ENCODE measurements at places on chromosomes 1 and 21. TPM values are rescaled to one million over a fixed set of nuclear protein-coding genes. Genes with fewer than 3 reads are reported as not detected.

DNA sequence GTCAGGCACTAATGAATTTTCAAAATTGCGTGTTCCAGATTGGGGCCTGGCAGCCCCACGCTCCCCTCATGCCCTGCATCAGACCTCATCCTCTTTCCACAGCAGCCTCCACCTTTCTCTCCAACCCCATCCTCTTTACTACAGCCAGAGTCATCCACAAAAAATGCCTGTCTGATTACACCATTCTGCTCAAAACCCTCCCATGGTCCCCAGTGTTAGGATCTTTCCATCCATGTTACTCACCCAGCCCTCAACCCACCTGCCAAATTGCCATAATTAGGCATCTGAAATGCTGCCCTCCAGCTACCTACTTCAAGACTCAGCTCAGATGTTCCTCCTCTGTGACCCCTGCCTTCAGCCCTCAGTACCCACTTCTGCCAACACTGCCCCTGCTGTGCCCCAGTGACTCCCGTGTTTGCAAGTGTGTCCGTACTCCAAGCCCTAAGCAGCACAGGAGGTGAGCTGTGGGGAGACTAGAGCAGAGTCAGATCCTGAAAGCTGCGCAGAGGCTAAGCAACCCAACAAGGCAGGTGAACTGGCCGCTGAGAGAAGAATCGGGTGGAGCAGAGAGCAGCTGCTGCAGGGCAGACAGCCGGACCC is 715 bp upstream of the ARTN start:
- no peak for DNase-seq

- no peak for DNase-seq
Measured at GRCh38 chr1:36653850-36654249, 171.1 kb upstream of the CSF3R start.

DNA sequence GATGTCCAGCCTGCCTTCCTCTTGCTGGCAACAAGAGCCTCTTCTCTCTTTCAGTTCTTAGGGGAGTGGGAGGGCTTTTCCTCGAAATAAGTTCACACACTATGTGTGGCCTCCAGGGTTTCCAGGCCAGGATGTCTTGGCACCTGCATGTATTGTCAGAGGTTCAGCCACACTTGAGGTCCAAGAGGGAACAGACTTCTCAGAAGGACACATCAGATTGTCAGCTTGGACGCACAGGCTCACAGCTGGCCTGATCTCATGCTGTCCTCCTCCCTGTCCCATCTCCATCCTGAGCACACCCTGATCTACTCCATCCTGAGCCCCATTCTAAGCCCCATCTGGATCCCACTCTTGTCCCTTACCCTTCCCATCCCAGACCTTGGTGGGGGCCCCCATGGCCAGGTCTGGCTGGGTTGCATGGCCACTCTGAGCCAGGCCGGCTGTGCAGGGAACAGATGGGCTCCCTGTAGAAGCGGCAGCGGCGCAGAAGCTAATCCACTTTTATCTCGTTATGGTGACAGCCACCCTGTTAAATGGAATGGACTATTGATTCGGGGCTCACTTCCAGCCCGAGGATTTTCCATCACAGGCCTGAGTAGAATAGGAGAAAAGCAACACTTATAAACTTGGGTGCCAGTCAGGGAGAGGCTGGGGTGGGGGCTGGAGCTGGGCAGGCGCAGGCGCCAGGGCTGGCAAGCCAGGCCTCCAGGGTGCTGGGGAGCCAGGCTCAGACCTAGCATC is 85.1 kb upstream of the CSF3R start:
- no peak for DNase-seq

GRCh38 chr1:184953600-184954219 is 20.6 kb downstream of the NIBAN1 start:
- no peak for DNase-seq

DNA sequence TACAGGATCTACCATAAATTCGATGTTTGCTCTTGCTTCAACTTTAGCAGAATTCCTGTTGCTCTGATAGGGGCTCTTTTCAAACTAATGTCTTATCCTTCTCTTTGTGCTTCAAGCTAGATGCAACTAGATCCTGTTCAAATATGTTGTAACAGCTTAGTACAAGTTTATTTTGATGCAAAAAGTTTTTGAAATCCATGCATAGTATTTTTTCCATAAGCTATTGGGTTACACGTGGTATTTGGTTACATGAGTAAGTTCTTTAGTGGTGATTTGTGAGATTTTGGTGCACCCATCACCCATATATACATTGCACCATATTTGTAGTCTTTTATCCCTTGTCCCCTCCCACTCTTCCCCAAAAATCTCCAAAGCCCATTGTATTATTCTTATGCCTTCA is 907.7 kb downstream of the LTN1 start:
- DNase-seq: no peak

DNA sequence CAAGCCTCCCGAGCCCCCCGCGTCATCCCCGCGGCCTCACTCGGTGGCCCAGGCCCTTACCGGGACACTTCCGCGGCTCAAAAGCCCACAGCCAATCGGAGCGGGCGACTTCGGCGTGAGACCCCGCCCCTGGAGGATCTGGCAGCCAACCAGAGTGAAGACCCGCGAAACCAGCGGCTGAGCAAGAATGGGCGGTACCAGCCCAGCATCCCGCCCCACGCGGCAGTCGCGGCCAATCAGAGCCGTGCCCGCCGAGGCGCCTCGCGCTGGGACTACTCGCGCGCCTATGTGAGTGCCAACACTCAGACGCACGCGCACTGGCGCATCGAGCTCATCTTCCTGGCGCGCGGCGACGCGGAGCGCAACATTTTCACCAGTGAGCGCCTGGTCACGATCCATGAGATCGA is 22.5 kb downstream of the DISP3 start:
- DNase-seq: no peak

- no peak for DNase-seq
Measured at GRCh38 chr1:154614901-154615300, 6.9 kb upstream of the ADAR start.

DNA sequence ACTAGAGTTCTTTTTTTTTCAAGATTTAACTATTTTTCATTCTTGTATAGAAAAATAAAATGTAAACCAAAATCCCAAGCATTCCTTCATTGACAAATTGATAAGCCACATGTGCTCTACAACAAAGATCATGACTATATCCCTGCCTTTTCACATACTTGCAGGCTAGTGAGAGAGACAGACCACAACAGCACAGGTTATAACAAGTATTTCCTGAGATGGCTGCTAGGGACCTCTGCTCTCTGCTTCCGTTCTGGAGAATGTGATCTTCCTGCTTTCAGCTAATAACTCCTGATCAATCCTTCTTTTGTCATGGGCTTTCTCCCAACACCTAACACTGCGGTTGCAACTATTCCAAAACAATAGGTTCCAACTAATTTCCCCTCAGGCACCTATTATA is 14.0 kb upstream of the SPRR2F start:
- no peak for DNase-seq

DNA sequence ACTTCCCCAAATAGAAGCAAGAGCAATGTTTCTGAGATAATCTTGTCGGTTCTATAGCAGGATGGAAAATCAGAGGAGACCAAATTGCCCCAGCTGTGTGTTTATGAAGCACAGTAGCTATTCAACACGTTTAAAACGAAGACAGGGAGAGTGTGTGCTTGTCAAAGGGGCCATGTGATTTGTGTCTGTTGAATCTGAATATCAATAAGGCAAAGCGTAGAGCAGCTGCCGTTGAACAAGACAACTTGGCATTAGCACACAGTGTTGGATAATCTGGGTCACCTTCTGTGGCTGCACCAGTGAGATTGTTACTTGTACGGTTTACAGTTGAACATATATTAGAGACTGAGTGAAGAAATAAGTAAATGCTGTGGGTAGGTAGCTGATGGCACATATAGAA is 1.0 kb downstream of the CRB1 start:
- no peak for DNase-seq

GRCh38 chr1:34549199-34549598 is 205.6 kb upstream of the GJB5 start:
- no peak for DNase-seq

- no peak for DNase-seq
Measured at GRCh38 chr1:192639607-192640368, 3.8 kb downstream of the RGS13 start.

GRCh38 chr1:231985296-231986023 is 358.9 kb downstream of the DISC1 start:
- DNase-seq: no peak

DNA sequence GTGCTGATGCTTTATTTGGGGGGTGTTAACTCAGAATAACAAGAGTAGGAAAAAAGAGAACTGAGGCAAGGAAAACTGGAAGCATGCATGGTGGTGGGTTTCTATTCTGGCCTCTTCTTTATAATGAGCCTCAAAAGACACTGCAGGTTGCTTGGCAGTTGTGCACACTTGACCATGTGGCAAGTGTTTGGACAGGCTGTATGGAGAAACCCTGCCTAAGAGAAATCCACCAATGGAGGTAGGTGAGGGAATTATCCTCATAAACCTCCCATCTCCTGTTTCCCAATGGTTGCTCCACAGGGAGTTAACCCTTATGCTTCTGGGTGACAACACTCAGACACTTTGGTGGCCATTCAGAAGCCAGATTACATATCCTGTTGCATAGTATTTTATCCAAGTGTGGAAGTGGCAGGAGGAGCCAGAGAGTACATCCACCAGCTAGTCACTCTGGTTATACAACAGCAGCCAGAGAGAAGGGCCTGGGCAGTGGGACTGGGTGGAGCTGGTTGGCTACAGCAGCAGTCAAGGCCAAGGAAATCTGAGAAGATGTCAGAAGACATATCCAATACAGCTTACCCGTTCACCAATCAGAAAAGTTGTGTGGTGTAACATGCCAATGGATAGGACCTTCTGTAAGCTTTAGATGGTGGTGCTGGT is 16.4 kb upstream of the VASH2 start:
- DNase-seq: no peak

GRCh38 chr1:106846656-106847055 is 209.8 kb upstream of the PRMT6 start:
- no peak for DNase-seq

DNA sequence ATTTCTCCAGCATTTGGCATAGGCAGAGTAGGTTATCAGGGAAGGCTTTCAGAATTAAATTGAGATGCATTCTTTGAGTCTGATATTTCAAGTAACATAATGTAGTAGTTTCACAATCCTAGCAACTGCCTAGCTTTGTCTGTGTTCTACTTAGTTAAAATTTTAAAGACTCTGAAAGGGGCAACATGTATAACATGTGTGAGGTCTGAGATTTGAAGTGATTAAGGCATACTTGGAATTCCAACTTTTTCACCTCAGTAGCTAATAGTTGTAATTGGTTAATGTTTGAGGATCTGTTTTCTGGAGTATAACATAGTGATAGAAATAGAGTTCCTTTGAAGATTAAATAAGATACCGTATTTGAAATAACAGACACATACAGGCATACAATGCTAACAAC is 335.2 kb upstream of the BEND5 start:
- no peak for DNase-seq

GRCh38 chr1:57820356-57821095 is 396.7 kb upstream of the DAB1 start:
- no peak for DNase-seq

- DNase-seq: no peak
Measured at GRCh38 chr21:45484318-45484717, 57.9 kb downstream of the SLC19A1 start.

DNA sequence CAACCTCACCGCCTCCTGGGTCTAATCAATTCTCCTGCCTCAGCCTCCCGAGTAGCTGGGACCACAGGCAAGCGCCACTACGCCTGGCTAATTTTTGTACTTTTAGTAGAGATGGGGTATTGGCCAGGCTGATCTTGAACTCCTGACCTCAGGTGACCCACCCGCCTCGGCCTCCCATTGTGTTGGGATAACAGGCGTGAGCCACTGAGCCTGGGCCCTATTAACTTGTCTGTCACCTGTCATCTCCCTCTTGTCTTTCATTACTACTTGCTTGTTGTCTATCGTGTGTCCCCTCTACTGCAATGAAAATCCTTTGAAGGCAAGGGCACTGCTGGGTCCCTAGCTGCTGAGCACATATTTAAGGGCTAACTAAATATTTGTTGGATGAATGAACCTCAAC is 3.4 kb downstream of the UQCRHL start:
- no peak for DNase-seq

DNA sequence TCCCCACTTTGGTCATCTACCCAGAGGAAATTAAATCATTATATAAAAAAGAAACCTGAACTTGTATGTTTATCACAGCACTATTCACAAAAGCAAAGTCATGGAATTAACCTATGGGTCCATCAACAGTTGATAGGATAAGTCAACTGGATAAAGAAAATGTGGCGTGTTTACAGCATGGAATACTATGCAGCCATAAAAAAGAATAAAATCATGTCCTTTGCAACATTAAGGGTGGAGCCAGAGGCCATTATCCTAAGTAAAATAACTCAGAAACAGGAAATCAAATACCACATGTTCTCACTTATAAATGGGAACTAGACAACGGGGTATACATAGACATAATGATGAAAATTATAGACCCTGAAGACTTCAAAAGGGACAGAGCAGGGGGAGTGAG is 27.6 kb upstream of the KCNK1 start:
- DNase-seq: no peak

GRCh38 chr21:39010629-39011404 is 172.4 kb downstream of the PSMG1 start:
- DNase-seq: no peak

GRCh38 chr1:63322944-63323864 is 837 bp downstream of the FOXD3 start:
- no peak for DNase-seq

DNA sequence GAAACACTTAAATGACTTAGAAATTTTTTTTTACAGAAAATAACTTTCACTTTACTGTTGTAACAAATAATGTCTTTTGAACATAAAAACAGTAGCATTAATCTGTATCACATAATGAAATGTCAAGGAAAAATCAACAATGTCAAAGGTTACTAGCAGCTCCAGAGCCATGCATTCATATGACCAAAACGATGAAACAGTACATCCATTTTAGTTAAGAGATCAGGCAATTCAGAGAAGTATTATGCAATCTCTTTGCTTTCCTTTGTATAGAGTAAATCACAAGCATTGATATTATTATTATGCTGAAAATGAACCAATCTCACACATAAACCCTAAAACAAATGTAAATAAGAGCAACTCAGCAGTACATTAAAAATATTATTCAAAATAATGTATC is 748.9 kb downstream of the PLA2G4A start:
- DNase-seq: no peak

Gene TRIM67
- total RNA-seq: 0.04 TPM

Gene PGLYRP3
- not detected for total RNA-seq

Gene KRTAP10-7
- not detected for total RNA-seq

Gene CYYR1
- 20.8 TPM for total RNA-seq

Gene ASTN1
- total RNA-seq: 4.0 TPM

Gene MYOM3
- total RNA-seq: 0.11 TPM

Gene DFFB
- total RNA-seq: 11.0 TPM

Gene PLA2G2D
- not detected for total RNA-seq

Gene IGSF5
- 2.5 TPM for total RNA-seq

Gene GJA5
- 0.62 TPM for total RNA-seq

Gene AJAP1
- 2.2 TPM for total RNA-seq

Gene AIRE
- total RNA-seq: 0.23 TPM

Gene KRTAP13-2
- total RNA-seq: not detected

Gene BARHL2
- not detected for total RNA-seq

Gene AADACL4
- total RNA-seq: 0.36 TPM

Gene RAB25
- total RNA-seq: 52.6 TPM

Gene TEKT2
- total RNA-seq: 2.6 TPM

Measured in mesothelial cell of epicardium (in vitro differentiated cells).